ENCODE measurements at places on chromosomes 7 and 10.

GRCh38 chr7:127550247-127550646 is 35.1 kb downstream of the GCC1 start:
- DNase-seq = no peak

DNA sequence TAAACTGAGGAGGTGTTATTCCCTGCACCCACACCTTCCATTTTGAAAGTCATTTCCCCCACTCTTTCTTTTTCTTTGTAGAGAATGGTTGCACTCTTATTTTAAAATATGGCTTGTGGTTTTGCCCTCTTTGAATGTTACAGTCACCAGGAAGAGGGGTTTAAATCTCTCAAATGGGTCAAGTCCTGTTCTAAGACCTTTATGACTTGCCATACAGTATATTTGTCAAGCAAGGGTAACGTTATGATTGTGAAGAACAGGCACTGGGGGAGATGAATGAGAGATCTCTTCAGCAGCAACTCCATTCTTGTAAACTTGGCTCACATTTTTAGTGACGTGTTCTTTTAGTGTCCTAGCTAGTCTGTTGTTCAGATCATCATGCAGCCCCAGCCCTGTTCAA is 634.7 kb downstream of the KCNMA1 start:
- DNase-seq = no peak

GRCh38 chr7:123783820-123784219 is 35.0 kb upstream of the WASL start:
- DNase-seq = no peak

- DNase-seq = no peak
Observed at GRCh38 chr10:93440591-93441091, 41.5 kb downstream of the MYOF start.

DNA sequence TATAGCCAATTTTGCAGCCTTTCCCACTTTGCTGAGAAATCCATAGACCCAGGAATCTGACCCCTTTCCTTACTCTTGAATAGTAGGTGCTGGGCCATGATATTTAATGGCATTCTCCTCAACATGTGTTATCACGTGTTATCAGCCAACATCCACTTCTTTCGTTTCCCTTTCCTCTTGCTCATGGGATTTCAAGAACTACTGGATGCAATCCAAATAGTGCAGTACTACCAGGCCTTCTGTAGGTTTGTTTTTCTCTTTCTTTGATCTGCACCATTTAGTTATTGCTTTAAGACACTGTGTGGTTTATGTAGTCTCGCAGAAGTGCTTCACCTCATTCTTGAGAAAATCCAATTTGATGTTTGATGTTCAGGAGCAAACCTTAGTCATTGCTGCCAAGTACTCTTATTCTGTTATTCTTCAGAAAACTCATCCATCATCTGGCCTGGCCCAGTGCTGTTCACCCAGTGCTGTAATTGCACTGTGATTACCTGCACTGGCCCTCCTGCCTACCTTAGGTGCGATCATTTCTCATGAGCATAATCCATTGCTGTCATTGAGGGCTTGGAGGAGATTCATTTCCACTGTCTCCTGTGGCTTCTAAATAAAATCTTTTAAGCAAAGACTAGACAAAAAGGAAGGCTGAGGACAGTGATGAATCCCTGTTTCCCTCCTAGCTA is 315.3 kb downstream of the BMPER start:
- DNase-seq = no peak

DNA sequence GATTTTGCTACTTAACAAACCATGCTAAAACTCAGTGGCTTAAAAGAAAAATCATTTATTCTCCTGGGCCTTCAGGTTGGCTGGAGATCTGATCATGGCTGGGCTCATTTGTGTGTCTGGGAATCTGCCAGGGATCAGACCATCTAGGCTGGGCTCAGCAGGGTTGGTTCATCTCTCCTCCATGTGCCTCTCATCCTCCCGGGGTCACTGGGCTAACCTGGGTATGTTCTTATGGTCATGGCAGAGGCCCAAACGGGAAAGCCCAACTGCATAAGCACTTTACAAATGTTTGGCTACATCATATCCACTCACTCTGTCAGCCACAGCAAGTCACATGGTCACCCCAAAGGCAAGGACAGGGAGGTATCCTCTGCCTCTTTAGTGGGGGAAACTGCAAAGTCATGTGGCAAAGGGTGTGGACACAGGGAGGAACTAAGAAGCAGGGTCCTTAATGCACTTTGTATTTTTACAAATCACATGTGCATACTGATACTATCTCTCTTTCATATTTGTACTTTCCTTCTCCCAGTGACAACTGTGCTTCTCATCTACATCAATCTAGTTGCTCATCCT is 231.4 kb downstream of the BUB3 start:
- no peak for DNase-seq

DNA sequence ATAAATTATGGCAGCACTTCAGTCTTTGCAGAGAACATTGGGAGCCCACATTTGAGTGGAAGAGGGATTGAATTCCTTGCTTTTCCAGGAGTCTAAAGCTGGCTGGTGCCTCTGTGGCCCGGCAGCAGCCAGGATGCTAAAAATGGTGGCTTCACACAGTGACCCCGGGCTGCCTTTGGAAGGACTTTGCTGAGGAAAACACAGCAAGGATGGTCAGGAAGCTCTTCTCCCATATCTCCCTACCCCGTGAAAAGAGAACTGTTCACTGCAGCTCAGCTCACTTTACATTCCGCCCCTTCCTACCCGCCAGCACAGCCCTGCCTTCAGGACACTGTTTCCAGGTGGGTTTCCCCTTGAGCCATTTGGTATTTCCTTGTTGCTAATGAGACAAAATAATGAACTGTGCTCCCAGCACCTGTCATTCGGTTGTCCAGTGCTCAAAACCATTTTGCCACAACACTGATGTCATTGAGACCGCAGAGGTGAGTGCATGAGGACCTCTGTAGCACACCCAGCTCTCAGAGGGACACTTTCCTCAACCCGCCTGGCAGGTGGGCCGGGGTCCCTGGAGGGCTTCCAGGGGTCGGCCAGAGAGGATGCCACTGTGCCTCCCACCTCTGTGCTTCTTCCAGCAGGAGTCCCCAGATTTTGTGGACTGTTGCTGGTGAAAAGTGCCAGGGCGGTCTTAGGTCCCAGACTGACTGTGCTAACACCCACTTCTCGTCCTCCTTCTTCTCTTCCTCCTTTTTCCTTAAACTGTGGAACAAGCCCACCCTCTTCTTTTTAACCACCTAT is 255.7 kb upstream of the PPP2R2D start:
- DNase-seq = no peak

GRCh38 chr7:37719077-37719476 is 35.5 kb downstream of the GPR141 start:
- no peak for DNase-seq

DNA sequence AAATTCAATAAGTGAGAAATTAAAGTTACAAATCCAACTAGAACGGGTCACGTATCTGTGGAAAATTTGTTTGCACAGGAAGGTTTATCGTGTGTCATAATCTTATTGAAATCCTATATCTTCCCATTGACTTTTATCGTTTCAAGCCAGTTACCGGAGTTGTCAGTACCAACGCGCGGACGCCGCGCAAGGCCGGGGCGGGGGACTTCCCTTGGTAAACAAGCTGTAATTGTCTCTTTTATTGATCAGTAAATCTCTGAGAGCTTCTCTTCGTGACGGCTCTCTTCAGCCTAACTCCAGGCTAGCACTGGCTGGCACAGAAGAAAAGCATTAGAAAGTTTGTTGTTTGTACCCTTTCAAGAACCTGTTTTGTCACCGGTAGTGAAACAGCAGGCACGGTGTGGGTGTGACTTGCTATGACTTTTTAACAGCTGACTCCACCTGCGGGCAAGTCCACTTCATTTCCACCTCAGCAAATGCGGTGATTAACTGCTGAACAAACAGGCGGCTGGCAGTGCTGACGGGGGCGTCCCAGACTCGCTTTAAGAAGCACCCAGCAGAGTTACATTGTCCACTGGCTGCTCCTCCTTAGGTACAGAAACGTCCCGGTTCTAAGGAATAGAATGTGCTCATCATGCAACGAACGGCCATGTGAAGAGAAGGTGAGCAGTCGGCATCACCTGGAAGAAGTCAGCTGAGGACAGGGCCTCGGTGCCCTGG is 215.8 kb downstream of the MAD1L1 start:
- DNase-seq = no peak

Data from CD4-positive, alpha-beta T cell treated with Interleukin-4 for 1 hour (primary cell).